Cardiac atrium fibroblast (primary cell): ENCODE measurements at places on chromosomes 6 and 20. TPM values are rescaled to one million over a fixed set of nuclear protein-coding genes. Genes with fewer than 3 reads are reported as not detected.

UBE2C gene
- total RNA-seq: 19.6 and 32.7 TPM in 2 replicates

PPP2R5D gene
- 35.6 and 39.7 TPM in 2 replicates for total RNA-seq

CYP39A1 gene
- total RNA-seq: not detected in 2 replicates

PRRT1 gene
- total RNA-seq: 0.16 TPM in 1 of 2 replicates, not detected in the other

GNL1 gene
- total RNA-seq: 17.9 and 35.5 TPM in 2 replicates

MLIP gene
- total RNA-seq: 0.54 and 0.65 TPM in 2 replicates

PLN gene
- total RNA-seq: not detected in 2 replicates

HLA-DOA gene
- not detected in 2 replicates for total RNA-seq

PNLDC1 gene
- not detected in 2 replicates for total RNA-seq

GUCA1A gene
- not detected in 2 replicates for total RNA-seq

SLC17A9 gene
- total RNA-seq: 6.3 and 19.3 TPM in 2 replicates

OXT gene
- total RNA-seq: not detected in 2 replicates

TXLNB gene
- total RNA-seq: under 0.01 TPM in 1 of 2 replicates, not detected in the other

RHAG gene
- not detected in 2 replicates for total RNA-seq

NRN1 gene
- total RNA-seq: 1.1 TPM in 1 of 2 replicates, not detected in the other

NKX2-2 gene
- not detected in 2 replicates for total RNA-seq

TSHZ2 gene
- total RNA-seq: 0.90 and 1.9 TPM in 2 replicates

PTPRT gene
- total RNA-seq: 0.16 TPM in 1 of 2 replicates, not detected in the other

ADAM33 gene
- total RNA-seq: 8.4 and 11.2 TPM in 2 replicates

WFDC2 gene
- total RNA-seq: not detected in 2 replicates

SPATA25 gene
- total RNA-seq: not detected in 2 replicates

SMOC2 gene
- total RNA-seq: 0.81 and 1.3 TPM in 2 replicates

SIGLEC1 gene
- not detected in 2 replicates for total RNA-seq

HCRTR2 gene
- total RNA-seq: not detected in 2 replicates
